ENCODE measurements at places on chromosomes 2 and 18. TPM values are rescaled to one million over a fixed set of nuclear protein-coding genes. Genes with fewer than 3 reads are reported as not detected.

EPB41L3 gene
- 114 TPM for total RNA-seq

TPGS2 gene
- 145 TPM for total RNA-seq

NGEF gene
- 65.0 TPM for total RNA-seq

HRH4 gene
- 0.23 TPM for total RNA-seq

GNAL gene
- 122 TPM for total RNA-seq

GAL3ST2 gene
- 0.69 TPM for total RNA-seq

CD226 gene
- 1.8 TPM for total RNA-seq

RGPD3 gene
- 1.2 TPM for total RNA-seq

AQP4 gene
- 549 TPM for total RNA-seq

GPR39 gene
- 1.2 TPM for total RNA-seq

FNDC4 gene
- 52.8 TPM for total RNA-seq

SCTR gene
- 0.69 TPM for total RNA-seq

TEKT4 gene
- 2.5 TPM for total RNA-seq

LIPT1 gene
- total RNA-seq, result 6.7 TPM

SCYGR4 gene
- not detected for total RNA-seq

CXCR2 gene
- total RNA-seq, result 0.23 TPM
